ENCODE measurements at places on chromosomes 6 and 20.

DNA sequence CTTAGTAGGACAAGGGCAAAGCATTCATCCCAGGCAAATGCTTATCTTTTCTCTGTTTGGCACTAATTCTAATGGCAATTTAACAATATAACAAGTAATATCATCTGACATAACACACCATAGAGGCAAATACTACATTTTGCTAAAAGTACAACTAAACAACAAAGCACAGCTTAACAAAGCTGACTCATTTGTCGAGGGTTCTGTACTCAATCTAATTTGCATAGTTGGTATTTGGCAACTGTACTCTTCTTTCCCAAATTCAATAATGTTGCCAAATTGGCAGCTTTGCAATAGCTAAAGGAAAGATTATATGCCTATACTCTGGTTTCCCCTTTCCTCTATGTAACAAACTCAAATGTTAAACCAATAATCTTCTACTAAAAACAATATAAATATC lies 461.0 kb downstream of the PKHD1 start:
- no peak for DNase-seq

DNA sequence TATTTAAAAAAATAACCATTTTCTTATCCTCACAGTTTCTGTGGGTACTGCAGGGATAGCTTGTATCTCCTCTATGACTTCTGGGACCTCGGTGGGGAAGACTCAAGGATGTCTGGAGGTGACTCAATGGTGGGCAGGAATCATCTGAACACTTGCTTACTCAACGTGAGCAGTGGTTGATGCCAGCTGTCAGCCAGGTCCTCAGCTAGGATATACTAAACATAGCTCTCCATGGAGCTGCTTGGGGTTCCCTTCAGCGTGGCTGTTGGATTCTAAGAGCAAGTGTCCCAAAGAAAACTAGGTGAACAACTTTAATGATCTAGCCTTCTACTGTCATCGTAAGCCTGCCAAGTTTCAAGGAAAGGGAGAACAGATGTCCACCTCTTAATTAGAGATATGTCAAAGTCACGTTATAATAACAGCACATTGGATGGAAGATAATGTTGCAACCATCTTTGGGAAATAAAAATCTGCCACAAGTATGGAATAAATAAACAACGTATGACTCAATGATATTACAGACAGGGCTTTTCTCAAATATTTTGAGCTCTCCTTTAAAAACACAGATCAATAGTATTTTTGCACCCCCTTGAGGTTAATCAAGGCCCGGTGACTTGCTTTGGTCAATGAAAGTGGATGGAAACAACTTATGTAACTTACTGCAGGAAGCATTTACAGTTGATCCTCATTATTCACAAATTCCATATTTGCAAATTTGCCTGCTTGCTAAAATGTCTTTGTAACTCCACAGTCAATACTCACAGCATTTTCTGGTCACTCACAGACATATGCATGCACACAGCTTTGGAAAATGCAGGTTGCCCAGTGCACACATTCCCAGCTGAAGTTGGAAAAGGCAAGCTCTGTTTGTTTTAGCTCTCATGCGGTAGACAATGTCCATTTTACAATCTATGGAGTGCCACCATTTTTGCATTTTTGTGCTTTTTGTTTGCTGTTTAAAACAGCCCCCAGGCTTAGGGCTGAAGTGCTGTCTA lies 6.6 kb upstream of the HEBP2 start:
- no peak for DNase-seq

- no peak for DNase-seq
Measured at GRCh38 chr6:89680150-89680549, 41.6 kb upstream of the LYRM2 start.

DNA sequence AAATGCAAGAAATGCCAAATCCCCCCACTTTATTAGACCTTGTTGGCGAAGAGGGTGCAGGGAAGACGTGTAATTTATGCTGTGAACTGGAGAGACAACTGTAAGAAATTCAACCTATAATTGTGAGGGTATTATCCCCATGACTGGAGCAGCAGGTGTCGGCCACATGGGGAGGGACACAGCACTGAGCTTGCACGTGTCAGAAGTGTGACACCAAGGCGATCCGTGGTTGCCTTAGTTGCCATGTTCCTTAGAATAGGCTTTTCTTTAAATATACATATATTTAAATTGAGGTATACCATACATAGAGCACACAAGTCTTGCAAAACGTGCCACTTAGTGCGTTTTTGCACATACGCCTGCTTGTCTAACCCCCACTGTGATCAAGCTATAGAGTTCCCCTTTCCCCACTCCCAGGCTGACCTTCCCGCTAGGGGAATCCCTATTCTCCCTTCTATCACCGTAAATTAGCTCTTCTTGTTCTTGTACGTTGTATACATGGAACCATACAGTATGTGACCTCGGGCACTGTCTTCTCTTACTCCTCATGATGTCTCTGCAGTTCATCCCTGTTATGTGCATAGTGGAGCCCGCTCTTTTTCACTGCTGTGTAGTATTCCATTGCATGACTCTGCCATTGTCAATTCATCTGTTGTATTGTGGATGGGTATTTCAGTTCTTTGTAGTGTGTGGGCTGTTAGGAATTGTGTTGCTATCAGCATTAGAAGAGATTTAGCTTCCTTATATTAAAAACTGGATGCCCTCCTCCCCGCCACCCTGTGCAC lies 81.6 kb upstream of the PMEPA1 start:
- no peak for DNase-seq

- DNase-seq = no peak
Measured at GRCh38 chr20:20549704-20550103, 162.7 kb downstream of the RALGAPA2 start.

DNA sequence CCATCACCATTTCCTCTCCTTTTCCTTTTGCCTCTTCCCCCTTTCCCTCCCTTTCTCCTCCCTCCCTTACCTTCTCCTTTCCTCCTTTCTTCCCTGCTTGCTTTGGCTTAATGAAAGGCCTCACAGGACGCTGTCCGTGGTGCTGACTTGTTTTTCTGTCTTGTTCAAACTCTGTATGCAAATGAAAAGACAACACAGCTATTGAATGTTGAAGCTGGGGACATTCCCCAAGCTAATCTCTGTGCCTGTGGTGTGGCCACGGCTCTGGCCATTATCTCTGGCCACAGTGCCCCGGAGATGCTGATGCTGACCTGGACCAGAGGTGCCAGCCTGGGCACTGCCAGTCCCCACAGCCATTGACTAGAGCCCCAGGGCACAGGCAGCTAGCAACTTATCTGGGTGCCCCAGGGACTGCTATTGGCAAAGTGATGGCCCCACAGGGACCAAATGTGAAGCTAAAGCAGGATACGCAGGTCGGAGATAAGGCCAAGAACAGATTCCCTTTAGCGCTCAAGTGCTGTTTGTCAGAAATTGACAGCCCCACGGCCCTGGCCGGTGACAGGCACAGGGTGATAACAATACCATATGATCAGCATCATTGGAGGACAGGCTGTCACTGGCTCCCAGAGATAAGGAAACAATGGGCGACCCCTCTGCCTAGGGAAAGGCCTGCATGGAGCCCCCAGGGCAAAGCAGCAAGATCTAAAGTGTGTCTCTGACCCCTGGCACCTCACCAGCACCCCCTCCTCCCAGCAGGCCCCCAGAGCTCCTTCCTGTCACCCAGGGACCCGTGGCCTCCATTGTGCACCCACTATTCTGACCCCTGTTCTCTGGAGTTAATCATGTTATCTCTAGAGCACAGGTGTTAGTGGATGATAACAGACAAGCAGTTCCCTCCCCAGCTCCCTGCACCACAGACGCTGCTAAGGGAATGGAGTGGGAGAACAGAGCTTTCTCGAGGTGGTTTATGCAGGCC lies 31.6 kb upstream of the SLC32A1 start:
- DNase-seq = no peak

DNA sequence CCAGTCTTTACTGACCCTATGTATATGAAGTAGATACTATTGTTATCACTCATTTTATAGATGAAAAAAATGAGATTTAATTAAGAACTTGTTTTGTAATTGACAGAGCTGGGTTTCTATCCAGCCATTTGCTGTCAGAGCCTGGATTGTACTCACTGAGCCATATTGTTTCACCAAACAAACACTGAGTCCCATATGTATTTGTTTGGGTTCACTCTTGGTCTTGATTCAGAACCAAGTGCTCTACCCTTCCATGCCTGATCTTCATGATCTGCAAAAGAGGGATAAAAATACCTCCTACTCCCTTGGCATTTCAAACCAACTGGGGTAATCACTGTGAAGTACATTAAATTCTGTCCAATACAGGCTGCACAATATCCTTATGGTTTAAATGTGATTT lies 52.4 kb downstream of the OPN5 start:
- DNase-seq = no peak

DNA sequence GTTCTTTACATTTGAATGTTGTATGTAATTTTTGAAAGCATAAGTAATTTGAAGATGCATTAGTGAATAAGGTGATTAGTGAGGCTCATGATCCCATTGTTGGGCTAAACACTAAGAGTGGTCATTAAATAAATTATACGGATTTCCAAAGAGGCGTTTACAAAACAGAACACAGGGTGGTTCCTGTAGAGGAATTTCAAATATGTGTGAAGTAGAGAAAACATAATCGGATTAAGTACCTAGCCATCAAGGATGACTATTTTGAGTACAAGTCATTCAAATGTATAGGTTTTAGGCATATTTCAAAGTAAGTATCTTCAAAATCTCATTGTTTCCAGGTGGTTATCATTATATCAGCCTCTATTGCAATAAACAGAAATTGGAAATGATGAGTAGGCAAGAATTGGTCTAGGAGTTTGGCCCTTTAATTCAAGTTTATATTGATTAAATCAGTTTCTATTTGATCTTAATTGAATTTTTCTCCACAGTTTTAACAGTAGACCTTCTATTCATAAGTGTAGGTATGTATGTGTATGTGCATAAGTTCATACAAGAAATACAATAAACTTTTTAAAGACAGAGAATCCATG lies 94.8 kb downstream of the MYLK4 start:
- no peak for DNase-seq

- DNase-seq = no peak
Measured at GRCh38 chr6:22447249-22448196, 121.8 kb upstream of the HDGFL1 start.

- DNase-seq = no peak
Measured at GRCh38 chr6:107488875-107489635, 862 bp upstream of the SOBP start.

GRCh38 chr6:3124667-3125066 lies 6.2 kb downstream of the BPHL start:
- DNase-seq = no peak

- DNase-seq = no peak
Measured at GRCh38 chr6:101668496-101669030, 275.1 kb downstream of the GRIK2 start.

GRCh38 chr6:46323312-46323965 lies 152.7 kb upstream of the ENPP5 start:
- DNase-seq = no peak

- DNase-seq = no peak
Measured at GRCh38 chr6:56288347-56288746, 41.0 kb upstream of the COL21A1 start.

- no peak for DNase-seq
Measured at GRCh38 chr20:44470327-44470726, 5.3 kb upstream of the TTPAL start.

- DNase-seq = no peak
Measured at GRCh38 chr6:167407239-167408064, 82.6 kb downstream of the TTLL2 start.

- no peak for DNase-seq
Measured at GRCh38 chr6:259901-260508, 32.3 kb upstream of the DUSP22 start.

GRCh38 chr20:14431568-14431967 lies 94.2 kb upstream of the FLRT3 start:
- DNase-seq = no peak

- no peak for DNase-seq
Measured at GRCh38 chr20:57842720-57843119, 132.9 kb upstream of the PMEPA1 start.

DNA sequence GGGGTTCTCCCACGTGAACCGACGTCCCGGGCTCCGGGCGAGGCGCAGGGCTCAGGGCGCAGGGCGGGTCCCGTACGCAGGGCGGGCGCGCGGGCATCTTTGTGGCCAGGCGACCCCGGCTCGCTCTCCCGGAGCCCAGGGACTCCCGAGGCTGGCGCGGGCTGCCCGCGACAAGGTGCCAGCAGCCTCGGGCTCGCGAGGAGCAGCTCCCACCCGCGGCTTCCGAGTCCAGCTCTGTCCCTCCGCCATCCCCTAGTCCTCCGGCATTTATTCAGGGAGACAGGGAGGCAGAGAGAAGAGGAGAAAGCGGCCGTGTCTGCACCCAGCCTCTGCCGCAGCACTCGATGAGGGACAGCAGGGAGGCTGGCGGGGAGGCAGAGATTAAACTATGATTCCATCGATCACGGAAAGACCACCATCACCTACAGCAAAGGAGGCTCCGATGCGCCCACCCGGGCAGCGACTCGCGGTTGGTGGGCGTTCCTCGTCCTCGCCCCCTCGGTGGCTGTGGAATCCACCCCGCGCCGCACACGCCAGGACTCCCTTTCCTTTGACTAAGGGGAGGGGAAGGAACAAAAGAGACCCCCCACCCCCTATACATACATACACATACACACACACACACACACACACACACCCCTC lies 1.1 kb downstream of the RGS17 start:
- DNase-seq = no peak

DNA sequence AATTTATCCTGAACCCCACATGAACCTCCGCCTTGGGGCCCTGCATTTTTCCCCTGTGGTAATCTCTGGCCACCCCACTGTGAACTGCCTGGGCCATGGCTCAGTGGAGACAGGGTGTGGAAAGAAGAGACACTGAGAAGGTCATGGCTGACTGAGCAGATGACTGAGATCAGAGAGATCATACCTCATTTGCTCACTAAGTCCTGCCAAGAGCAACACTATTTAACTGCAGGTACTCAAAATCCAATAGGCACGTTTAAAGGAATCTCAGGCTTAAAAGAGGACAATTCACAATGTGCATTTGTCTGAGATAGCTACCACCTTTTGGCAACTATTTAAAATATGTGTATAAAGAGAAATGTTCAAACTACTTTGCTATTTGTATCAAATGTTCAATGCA lies 305.0 kb downstream of the GMDS start:
- DNase-seq = no peak

DNA sequence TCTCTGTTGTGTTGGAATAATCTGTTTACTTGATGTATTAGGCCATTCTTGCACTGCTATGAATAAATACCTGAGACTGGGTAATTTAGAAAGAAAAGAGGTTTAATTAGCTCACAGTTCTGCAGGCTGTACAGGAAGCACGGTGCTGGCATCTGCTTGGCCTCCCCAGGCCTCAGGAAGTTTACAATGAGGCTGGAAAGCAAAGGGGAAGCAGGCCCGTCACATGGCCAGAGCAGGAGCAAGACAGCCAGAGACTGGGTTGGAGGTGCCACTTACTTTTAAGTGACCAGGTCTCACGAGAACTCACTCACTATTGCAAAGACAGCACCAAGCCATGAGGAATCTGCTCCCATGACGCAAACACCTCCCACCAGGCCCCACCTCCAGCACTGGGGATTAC lies 50.6 kb upstream of the FUCA2 start:
- DNase-seq = no peak

DNA sequence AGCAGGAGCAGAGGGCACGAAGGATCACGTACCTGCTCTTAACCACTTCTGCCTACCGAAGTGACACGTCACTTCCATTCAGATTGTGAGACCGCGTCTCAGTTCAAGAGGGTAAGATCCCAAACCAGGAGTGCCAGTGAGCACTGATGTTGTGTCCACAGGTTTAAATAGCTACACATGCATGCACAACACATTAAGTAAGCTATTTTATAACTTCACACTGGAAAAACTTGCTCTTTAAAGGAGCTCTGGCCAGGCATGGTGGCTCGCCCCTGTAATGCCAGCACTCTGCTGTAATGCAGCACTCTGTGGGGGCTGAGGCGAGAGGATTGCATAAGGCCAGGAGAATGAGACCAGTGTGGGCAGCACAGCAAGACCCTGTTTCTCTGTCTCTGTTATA lies 21.1 kb downstream of the ABHD12 start:
- DNase-seq = no peak

- DNase-seq = no peak
Measured at GRCh38 chr6:96980142-96980541, 55.6 kb downstream of the KLHL32 start.
